Activated naive CD4-positive, alpha-beta T cell treated with anti-CD3 and anti-CD28 coated beads, Interleukin-2, amount 50 U/mL, for 16 hours (primary cell): ENCODE measurements at places on chromosomes 16 and 17.
A peak's percentile ranks its signal among the peaks of the same experiment; 100 is the strongest.

DNA sequence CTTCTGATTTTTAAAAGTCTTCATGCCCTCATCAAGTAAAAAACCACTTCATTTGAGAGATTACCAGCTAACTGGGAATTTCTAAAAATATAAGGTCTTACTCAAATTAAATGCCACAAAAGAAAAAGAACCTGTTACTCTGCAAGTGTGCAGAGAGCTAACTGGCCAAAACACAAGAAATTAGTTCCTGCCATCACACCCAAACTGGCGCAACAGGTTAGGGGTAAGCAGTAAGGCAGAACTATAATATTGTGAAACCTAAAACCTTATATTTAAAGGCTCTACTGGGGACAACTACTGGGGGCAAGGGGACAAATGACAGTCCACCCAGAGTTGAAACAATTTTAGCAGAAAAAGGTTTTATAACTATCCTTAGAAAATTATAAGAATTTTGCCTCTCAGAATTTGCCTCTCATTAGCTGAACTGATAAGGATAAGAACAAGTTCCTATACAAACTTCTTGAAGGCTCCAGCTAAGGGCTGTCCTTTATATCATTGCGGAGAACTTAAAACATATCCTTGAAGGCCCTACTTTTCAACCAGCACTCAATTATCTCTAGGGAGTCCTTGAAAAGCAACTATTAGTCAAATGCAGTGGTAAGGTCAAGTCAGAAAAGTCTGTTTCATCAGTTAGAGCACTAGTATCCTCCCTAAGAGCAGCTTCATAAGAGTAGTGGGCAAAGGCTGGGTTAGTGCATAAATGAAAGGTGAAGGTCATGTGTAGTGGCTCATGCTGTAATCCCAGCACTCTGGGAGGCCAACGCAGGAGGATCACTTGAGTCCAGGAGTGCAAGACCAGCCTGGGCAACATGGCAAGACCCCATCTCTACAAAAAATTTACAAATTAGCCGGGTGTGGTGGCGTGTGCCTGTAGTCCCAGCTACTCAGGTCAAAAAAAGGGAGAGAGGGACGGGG is 31.5 kb downstream of the SMURF2 start:
- DNase-seq, result no peak

GRCh38 chr17:915538-916201 is 63.9 kb downstream of the NXN start:
- no peak for DNase-seq

- DNase-seq, result peak; percentile 27
Observed at GRCh38 chr17:44005527-44006271, 1.3 kb downstream of the NAGS start.

- no peak for DNase-seq
Observed at GRCh38 chr16:50830698-50831097, 88.8 kb downstream of the CYLD start.

- DNase-seq, result no peak
Observed at GRCh38 chr17:82384730-82385481, 13.3 kb downstream of the UTS2R start.

- no peak for DNase-seq
Observed at GRCh38 chr16:17382514-17382913, 88.2 kb downstream of the XYLT1 start.
